ENCODE measurements at places on chromosomes 12 and 14.

DNA sequence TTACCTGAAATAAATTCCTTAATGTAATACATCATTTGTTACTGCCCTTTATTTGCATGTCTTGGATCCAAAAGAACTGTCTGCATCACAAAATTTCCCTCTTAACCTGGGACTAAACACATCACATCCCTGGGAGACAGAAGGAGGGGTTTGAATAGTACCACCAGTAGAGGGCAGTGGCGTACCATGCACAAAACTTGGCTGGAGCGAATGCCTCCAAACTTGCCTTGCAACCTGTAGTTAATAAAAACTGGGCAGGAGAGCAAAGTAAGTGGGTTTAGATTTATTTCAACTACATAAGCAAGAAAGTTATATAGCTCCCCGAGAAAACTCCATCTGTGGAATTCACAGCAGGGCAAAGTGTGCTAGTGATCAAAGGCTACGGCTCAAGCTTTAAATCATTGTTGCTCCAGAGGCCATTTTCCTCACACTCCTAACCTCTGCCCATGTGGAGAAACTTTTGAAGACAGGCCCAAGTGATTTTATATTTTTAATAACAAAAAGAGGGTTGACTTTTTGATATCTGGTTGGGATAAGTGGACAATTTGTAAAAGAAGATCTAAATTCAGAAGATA is 1176.7 kb upstream of the SEL1L start:
- DNase-seq = peak; percentile 37

DNA sequence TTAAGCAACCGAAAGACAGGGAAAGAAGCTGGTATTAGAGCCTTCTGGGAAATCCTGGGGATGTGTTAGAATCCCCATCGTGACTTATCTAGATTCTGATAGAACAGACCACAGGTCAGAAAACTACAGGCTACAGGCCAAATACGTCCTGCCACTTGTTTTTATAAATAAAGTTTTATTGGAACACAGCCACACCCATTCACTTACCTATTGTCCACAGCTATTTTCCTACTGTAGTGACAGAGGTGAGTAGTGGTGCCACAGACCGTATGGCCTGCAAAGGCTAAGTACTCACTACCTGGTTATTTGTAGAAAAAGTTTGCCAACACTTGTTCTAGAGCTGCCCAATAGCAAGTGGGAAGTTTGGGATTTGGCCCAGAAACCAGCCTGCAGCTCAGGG is 53.8 kb downstream of the HRK start:
- no peak for DNase-seq

GRCh38 chr14:53016919-53017318 is 66.1 kb upstream of the FERMT2 start:
- DNase-seq = no peak

DNA sequence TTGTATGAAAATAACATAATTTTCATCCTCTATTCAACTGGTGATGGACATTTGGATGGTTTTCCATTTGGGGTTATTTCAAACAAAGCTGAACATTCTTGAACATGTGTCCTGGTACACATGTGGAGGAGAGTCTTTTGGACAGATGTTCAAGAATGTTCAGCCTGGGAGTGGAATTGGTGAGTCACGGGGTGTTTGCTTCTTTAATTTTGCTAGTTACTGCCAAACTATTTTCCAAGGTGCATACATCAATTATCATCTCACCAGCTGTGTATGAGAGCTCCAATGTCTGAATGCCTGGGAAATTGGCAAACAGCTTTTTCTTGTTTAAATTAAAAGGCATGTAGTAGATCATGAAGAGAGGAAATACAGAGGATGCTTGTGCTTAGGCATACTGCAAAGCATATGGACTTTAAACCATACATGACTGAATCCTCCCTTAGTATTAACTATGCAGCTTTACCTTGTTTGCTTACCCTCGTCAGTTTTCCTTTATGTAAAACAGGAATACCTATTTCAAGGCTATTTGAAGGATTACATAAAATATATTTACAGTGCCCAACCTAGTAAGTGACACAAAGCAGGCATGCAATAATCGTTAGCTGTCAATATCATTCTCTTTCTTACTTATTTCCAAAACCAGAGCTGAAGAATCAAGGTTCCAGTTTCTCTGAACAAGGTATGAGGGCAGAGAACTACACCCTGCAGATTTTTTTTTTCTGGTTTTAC is 152.1 kb downstream of the ITPR2 start:
- DNase-seq = no peak

GRCh38 chr12:120010661-120011230 is 21.7 kb downstream of the BICDL1 start:
- no peak for DNase-seq

GRCh38 chr12:25997201-25997963 is 38.9 kb downstream of the RASSF8 start:
- DNase-seq = peak; percentile 45

DNA sequence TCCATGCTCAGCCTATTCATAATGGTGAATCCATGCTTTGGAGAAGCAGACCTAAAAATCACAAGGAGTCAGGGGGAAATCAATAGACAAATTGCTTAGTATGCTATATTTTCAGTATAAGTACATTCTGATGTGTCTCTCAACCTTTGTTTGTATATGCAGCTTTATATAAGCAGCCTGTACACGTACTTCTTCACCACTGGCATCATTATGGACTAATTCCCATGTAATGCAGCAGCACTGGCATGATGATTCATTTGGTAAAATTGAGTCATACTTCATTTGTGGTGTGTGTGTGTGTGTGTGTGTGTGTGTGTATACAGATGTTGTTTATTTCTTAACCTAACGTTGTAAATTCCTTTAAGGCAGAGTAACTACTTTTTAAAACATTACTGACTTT is 10.9 kb downstream of the DCP1B start:
- DNase-seq = peak; percentile 7

DNA sequence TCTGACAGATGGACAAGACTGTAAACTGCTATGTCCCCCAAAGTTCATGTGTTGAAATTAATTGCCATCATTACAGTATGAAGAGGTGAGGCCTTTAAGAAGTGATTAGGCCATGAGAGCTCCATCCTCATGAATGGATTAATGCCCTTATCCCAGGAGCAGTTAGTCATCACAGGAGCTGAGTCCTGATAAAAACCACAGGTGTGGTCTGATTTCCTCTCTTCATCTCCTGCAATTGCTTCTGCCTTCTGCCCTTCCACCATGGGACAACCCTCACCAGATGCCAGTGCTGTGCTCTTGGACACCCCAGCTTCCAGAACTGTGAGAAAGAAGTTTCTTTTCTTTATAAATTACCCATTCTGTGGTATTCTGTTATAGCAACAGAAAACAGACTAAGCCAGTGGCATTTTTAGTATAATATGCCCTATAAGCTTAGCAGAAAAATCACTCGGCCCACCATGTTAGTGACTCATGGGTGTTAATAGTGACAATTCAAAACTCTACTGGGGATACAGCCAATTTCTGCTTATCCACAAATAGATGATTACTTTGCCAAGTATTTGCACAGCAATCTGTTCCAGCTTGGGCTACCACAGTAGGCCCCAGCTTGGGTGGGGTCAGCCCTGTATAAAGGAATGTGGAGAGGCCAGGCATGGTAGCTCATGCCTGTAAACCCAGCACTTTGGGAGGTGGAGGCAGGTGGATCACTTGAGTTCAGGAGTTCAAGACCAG is 129.0 kb upstream of the BCL2L14 start:
- peak; percentile 34 for DNase-seq

GRCh38 chr12:117818400-117818799 is 150.4 kb downstream of the KSR2 start:
- no peak for DNase-seq

DNA sequence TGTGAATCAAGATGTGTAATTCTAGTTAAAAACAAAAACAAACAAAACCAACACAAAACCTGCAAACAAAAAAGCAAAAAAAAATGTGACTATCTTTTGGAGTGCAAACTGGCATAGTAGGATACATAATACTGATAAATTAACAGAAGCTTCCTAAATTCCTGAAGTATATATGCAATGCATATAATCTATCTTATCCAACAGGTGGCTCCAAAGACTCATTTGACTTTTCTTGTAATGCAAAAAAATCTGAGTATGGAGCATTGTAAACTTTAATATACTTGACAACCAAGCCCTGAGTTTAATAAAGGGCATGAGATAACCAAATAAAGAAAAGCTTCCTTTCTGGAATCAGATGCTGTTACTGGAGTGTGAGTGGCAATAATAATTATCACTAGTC is 1003.6 kb downstream of the FSCB start:
- peak; percentile 8 for DNase-seq

DNA sequence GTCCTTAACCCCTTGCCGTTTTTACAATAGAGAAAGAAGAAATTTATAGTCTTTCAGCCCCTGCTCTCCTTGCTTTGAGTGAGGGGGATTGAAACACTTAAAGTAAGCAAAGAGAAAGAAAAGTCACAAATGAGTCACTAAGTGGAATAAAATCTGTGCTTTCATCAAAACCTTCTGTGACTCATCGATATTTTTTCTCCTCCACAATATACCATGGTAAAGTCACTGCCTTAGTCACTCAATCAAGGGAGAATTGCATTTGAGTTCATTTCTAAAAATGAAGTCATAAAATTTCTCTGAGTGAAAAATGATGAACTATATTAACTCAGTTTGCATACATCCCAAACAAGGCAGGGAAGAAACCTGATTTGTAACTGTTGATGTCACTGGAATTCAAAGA is 470.3 kb downstream of the FOXG1 start:
- no peak for DNase-seq

- DNase-seq = no peak
These were observed 91.4 kb downstream of the SUDS3 start for GRCh38 chr12:118467641-118468305.

DNA sequence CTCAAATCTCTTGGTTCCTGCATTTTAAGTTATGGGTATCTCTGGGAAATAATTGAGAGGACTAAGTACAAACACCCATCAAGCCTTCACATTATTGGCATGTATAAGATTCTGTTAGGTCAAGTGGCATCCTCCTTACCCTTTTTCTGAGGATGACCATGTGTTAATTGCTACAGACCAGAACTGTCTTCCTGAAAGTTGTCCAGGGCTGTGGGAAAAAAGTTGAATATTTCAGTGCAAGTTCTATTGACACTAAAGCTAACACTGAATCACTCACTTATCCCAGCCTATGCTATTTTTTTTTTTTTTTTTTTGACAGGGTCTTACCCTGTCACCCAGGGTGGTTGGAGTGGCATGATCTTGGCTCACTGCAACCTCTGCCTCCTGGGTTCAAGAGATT is 130.1 kb upstream of the HIF1A start:
- no peak for DNase-seq

DNA sequence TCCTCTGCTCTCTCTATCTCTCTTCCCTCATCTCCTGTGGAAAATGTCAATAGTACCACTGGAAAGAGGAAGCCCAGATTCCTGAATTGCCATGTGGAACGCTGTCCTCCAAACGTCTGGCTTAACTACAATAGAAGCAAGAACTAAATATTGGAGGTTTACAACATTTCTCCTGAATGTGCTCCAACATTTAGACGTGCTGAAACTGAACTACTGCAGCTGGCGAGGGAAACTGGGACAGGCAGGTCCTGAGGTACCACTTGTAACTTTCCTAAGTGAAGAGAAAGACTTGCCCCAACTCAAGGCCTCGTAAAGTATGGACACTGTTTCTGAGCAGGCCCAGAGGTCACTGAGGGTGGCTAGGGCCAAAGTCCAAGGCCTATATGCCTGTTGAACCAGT is 187.7 kb downstream of the NTF3 start:
- no peak for DNase-seq

DNA sequence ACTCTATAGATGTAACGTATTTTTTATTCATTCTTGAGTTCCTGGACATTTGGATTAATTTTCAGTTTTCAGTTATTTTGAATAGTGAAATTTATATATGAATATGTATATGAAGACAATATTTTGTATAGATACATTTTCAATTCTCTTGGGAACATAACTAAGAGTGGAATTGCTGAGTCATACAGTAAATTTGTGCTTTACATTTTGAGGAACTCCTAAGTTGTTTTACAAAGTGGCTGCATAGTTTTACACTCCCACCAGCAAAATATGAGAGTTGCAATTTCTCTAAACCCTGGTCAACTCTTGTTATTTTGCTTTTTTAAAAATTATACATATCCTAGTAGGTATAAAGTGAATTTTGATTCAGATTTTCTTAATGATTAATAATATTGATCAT is 1838.6 kb upstream of the SEL1L start:
- no peak for DNase-seq

DNA sequence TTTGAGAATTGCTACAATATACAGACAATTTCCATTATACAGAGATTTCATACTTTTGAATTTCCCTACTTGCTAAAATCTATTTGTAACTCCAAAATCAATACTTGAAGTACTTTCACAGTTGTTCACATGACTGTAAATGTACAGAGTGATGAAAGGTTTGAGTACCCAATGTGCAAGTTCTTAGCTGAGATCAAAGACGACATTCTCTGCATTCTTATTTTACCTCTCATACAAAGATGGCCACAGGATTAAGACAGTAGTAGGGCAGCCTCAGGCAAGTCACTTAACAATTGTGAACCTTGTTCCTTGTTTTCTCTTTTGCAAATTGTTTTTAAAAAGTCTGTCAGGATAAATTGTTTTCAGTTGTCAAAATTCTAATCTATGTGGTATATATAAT is 255.9 kb upstream of the KITLG start:
- peak; percentile 20 for DNase-seq

- DNase-seq = no peak
These were observed 179.1 kb downstream of the KIF26A start for GRCh38 chr14:104317492-104317805.

GRCh38 chr14:104105071-104105821 is 19.7 kb downstream of the ASPG start:
- no peak for DNase-seq

GRCh38 chr14:101055106-101055662 is 151.7 kb upstream of the RTL1 start:
- DNase-seq = no peak

GRCh38 chr14:30921305-30921704 is 46.9 kb downstream of the COCH start:
- DNase-seq = no peak

GRCh38 chr12:39319180-39319579 is 123.7 kb downstream of the KIF21A start:
- no peak for DNase-seq

DNA sequence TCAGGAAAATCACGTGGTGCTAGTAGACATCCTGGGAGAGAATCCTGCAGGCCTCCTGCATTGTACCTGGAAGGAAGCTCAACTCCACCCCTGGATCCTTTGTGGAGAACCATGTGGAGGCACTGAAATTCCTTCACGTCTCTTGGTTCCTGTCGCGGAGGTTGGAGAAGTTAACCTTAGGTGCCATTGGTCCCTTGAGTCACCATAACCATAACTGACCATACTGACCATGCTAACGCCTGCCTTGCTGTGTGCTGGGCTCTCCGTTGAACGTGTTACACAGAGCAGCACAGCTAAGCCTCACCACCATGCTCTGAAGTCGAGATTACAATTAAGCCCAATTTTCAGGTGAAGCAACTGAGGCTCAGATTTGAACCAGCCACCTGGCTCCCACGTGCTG is 18.6 kb downstream of the C14orf132 start:
- DNase-seq = no peak

GRCh38 chr12:69515394-69515930 is 45.3 kb downstream of the FRS2 start:
- no peak for DNase-seq

All from LoVo (cell line).